ENCODE measurements at places on chromosomes 3 and 15.

DNA sequence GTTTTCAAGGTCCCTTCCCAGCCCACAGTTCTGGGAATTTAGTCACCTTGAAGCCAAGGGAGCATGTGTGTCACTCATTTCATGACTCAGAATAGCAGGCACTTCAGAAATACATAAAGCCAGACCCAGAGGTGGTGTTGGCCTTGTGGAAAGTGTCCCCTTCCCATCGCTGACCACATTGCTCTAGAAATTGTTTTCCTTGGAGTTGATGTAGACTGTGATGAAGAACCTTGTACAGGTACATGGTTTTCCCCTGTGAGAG lies 158.8 kb downstream of the SLCO3A1 start:
- DNase-seq: no peak

DNA sequence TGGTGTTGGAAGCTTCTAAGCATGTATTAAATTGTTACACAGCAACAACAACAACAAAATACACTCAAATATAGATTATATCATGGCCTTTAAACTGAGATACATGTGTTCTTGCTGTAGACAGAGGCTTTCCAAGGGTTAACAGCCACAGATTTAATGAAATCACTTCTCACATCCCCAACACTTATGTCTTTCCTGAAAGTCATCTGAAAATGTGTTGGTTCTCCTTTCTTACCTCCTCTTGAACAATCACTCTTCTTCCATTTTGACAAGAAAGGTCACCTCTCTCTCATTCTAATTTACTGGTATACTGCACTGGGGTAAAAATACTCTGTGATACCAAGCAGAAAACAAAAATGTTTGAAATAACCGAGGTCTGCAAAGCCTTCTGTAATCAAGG lies 507.3 kb upstream of the KCNMB2 start:
- no peak for DNase-seq

- DNase-seq: no peak
Observed at GRCh38 chr3:99962703-99963102, 145.0 kb downstream of the CMSS1 start.

- no peak for DNase-seq
Observed at GRCh38 chr3:119582178-119582577, 2.9 kb downstream of the ADPRH start.

DNA sequence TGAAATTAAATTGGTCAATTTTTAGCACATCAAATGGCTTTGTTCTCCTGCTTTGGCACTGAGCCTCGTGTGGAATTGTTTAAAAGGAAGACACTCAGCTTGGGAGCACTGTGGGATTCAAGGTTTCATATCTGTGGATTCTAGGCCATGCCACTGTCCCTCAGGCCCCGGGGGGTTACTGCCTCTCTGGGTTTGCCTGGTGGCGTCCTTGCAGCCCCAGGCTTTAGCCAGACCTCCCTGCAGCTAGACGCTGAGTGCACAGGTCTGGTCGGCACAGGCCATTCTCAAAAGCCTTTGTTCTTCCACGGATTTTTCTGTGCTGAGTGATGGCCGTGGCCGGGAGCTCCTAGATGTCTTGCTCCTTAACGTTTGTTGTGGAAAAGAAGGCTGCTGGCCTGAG lies 76.2 kb downstream of the CACNA2D3 start:
- no peak for DNase-seq

DNA sequence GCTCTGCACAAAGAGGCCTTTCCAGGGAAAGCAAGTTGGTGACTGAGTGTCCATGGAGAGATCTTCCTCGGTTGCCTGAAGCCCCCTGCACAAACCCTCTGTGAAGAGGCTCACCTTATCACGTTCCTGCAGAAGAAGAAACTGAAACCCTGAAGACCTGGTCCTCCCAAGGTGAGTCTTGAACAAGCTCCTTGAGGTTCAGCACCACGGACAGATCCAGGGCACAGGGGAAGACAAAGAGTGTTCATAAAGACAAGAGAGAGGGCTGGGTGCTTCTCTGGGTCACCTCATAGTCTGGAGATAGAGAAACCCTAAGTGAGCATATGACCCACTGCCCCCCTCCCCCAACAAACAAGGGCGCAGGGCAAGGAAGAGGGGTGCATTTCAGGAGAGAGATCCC lies 21.7 kb upstream of the TBC1D21 start:
- DNase-seq: no peak

- DNase-seq: no peak
Observed at GRCh38 chr3:37779289-37780152, 82.2 kb upstream of the CTDSPL start.

DNA sequence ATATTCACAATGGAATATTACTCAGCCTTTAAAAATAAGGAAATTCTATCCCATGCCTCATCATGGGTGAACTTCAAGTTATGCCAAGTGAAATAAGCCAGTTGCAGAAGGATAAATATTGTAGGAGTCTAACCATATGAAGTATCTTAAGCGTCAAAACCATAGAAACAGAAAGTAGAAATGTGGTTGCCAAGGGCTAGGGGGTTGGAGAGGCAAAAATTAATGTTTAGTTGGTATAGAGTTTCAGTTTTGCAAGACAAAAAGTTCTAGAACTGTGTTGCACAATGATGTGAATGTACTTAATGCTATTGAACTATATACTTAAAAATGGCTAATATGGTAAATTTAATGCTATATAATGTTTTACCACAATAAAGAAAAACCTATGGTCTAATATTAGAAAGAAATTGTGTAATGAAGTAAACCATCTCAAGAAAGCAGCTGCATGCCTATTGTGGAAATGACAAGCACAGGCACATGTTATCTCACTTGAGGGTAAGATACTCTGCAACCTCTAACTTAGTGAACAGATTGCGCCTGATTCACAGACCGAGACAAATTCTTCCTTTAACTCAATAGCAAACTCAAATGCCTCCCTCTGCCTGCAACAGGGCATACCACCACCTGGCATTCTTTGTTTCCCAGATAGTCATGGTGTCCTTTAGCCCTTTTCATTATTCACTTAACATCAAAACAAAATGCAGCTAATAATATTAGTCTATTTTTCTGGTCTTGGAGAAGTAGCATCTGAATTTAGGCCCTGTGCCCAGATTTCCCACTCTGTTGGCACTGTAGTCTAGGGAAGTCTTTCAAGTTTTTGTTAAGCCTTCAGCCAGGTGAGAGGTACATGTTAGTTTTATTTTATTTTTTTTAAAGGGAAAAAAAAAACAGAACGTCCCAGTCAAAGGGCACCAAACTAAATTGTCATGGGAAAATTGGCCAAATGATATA lies 80.2 kb upstream of the ACP3 start:
- DNase-seq: no peak

All from stimulated activated CD8-positive, alpha-beta memory T cell treated with anti-CD3 and anti-CD28 coated beads, Interleukin-15, amount 100 ng/mL, for 4 hours (primary cell).